Hepatic stellate cell (primary cell): ENCODE measurements at places on chromosomes 2 and 18.

DNA sequence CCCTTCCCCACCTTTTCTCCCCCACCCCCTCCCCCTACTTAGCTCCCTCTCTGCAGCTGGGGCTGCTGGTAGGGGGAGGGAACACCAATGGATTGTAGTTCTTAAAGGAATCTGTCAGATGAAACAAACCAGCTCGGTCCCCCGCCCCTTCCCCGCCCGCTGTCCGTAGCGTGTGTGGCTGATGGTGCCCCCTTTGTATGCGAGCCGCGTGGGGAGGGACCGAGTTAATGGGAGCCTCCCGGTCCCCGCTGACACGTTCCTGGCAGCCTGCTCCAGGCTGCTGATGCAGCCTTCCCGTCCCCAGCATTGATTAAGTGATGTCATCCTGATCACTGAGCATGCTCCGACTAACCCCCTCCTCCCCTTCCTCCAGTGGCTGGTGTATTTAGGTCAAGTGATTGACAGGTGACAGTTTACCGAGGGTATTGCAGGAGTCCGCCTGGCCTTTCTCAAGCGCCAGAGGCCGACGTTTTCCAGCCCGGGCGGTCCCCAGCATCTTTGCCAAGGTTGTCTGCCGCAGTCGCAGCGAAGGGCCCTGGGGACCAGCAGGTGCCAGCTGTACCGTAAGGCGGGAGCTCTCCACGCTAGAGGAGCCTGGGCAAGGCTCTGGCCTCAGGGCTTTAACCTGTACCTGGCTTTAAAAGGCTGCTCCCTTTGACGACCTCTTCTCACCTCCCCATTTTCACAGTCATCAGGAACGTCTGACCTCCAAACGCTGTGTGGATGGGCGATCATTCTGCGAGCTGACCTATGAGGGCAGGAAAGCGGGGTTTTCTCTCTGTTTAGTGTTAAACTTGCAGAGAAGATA is 1.8 kb downstream of the KIF5C start:
- no peak for DNase-seq

DNA sequence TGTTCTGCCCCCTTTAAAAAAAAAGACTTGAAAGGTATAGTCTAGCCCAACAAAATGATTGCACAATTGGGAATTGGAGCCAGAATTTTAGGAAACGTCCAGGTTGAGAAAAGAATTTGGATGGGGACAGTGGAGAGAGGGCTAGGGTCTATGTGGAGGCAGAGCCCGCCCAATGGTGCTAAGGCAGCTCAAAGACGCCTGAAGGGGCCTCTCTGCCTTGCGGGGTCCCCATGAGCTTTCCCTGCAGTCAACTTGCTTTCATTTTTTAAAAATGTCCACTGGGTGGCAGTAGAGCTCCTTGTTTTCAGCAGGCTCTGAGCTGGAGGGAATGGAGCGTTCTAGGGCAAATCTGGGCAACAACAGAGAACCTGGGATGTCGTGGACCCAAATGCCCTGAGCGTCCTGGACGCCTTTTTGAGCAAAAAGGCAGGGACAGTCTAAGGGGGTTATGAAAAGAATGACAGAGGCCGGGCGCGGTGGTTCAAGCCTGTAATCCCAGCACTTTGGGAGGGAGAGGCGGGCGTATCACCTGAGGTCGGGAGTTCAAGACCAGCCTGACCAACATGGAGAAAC is 40.2 kb upstream of the ITM2C start:
- DNase-seq: peak; percentile 77

- no peak for DNase-seq
These were observed 63.2 kb downstream of the DLGAP1 start for GRCh38 chr18:4391859-4392258.

DNA sequence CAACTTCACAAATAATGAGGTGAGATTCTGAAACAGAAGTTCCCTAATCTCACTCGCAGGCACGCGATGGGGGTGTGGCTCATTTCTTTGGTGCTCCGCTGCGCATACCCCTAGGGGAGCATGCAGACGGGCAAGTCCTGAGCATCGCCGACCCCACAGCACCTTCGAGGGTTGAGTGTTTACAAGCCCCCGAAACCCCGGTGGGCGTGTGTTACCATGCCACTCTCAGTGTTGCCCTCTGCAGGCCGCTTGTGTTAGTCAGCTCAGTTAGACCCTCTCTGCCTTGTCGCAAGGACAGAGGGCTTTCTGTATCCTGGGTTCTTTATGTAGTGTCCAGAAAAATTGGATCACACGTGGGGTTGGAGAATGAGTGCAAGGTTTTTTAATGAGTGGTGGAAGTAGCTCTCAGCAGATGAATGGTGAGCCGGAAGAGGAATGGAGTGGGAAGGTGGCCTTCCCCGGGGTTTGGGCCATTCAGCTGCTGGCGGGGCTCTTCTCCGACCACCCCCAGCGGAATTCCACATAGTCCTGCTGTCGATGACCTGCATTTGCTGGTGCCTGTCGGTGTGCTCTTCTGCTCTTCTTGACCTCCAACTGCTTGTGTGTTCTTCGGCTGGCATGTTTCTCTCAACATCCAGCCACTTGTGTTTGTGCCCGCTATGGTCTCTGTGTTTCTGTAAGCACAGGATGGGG is 191.3 kb downstream of the RPRM start:
- DNase-seq: no peak

DNA sequence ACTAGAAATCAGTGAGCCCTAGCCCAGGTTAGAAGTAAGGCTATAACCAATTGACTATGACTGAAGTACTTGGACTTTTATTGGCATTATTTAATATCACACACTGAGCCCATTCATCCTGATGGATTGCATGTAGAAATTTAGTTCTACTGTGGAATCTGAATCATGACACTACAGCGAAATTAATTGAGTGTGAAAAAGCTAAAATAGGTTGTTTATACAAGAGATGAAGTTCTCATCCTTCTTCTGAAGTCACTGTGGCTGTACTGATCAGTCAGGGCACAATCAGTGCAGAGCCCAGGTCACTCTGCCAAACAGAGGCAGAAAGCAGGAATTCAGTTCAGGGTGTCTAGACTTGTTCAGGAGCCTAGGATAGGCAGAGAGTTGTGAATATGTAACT is 158.9 kb downstream of the BABAM2 start:
- no peak for DNase-seq

- DNase-seq: peak; percentile 82
These were observed 7.0 kb downstream of the ASIC4 start for GRCh38 chr2:219521066-219521880.

- no peak for DNase-seq
These were observed 426.3 kb upstream of the PKDCC start for GRCh38 chr2:41621563-41621962.

- DNase-seq: no peak
These were observed 63.5 kb upstream of the ARL5A start for GRCh38 chr2:151891566-151892194.

DNA sequence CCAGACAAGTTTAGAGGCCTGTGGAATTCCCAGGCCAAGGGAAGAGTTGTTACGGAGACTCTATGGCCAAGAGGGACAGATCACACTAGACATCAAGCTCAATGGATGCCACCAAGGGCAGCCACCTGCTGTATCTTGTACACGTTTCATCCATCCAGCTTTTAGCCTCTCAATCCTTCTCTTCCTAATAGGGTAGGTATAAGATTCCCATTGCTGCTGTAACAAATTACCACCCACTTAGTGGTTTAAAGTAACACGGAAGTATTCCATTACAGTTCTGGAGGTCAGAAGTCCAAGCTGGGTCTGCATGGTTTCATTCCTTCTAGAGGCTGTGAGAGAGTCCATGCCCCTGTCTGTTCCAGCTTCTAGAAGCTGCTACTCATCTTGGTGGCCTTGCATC is 87.8 kb downstream of the GBX2 start:
- DNase-seq: no peak

GRCh38 chr2:127811397-127812321 is 688 bp upstream of the WDR33 start:
- peak; percentile 9 for DNase-seq

DNA sequence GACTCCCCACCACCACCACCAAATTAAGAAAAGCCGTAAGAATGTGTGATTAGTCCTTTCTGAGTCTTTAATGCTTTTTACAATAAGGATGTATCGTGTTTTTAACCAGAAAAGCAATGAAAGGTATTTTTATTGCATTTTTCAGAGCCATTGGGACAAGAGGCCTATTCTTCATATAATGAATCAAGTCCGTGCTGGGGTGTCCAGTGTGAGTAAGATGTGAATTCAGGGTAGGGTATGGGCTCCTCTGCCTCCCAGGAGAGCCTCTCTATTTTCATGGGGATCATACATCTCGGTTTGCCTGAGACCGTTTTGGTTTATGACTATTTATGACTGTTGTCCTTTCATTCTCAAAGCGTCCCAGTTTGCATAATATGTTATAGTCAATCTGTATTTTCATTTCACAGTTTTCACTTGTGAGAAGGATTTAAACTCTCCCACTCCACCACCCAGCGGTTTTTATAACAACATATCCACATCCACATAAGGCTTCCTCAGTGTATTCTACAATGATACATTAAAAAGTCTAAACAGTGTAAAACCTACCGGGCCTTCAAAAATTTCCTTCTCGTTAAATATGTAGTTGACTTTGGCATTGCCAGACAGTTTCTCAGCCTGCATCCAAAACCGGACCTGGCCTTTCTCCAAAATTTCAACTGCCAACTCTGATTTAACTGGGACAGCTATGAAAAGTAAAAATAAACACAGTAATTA is 80.8 kb upstream of the LPIN2 start:
- no peak for DNase-seq

DNA sequence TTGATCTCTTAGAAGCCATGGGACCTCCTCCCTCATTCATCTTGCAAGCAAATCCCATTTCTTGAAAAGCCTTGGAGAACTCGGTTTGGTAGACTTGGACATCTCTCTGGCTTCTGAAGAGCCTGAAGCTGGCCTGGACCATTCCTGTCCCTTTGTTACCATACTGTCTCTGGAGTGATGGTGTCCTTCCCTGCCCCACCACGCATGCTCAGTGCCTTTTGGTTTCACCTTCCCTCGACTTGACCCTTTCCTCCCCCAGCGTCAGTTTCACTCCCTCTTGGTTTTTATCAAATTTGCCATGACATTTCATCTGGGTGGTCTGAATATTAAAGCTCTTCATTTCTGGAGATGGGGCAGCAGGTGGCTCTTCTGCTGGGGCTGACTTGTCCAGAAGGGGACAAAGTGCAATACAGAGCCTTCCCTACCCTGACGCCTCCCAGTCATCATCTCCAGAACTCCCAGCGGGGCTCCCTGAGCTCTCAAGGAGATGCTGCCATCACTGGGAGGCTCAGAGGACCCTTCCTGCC is 20.0 kb downstream of the FOSL2 start:
- no peak for DNase-seq

DNA sequence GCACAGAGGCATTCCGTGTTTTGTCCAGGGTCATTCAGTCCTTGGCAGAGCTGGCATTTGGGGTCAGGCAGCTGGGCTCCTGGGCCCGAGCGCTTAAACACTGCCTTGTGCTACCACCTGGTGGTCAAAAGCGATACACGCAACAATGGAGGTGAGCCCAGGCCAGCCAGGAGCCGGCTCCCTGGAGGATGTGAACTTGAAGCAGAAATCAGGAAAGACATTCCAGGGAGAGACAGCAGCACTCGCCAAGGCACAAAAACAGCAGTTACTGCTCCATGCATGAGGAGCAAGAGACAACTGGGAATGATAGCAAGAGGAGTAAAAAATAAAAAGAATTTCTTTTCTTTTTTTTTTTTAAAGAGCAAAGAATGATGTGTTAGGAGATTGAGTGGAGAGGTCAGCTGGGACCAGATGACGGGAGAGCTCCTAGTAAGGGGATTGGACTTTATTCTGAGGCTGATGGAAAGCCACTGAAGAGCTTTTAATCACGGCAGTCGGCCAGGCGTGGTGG is 20.7 kb downstream of the SCYGR8 start:
- peak; percentile 74 for DNase-seq

DNA sequence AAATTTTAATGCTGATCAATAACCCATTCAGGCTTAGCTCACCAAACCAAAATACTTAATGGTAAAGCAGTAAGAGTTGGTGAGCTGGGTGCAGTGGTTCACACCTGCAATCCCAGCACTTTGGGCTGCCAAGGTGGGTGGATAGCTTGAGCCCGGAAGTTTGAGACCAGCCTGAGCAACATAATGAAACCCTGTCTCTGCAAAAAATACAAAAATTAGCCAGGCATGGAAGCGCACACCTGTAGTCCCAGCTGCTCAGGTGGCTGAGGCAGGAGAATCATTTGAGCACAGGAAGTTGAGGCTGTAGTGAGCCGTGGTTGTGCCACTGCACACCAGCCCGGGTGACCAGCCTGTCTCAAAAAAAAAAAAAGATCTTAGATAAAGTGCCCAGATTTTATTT is 35.7 kb upstream of the MPP4 start:
- no peak for DNase-seq

DNA sequence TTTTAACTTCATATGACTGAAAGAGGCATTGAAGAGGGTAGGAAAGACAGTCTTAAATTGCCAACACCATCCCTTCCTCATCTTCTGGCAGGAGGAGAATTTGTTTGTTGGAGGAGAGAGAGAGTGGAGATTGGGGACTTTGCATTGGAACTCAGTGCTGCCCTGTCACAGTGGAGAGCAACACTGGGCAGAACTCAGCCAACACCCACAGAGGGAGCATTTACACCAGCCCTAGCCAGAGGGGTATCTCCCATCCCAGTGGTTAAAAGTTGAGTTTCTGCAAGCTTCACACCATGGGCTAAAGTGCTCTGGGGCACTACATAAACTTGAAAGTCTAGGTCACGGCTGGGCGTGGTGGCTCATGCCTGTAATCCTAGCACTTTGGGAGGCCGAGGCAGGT is 174.1 kb downstream of the ANKRD30B start:
- DNase-seq: no peak

DNA sequence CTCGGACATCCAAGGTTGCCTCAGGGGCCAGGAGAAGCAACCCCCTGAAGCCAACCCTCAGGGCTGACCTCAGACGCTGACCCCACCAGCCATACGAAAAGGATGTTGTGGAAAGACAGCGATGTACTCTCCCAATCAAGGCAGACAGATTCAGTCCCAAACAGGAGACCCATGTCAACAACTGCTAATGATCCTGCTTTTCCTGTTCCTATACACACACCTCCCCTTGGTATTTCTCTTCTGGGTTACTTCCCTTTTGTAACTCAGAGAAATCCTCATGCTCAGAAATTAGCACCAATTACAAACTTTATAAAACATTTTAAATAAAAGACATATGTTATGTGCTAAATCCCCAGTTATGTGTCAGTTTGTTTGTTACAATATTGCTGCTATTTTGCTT is 120.8 kb downstream of the PID1 start:
- no peak for DNase-seq

- DNase-seq: peak; percentile 39
These were observed 249.7 kb upstream of the OSR1 start for GRCh38 chr2:19607931-19608771.

DNA sequence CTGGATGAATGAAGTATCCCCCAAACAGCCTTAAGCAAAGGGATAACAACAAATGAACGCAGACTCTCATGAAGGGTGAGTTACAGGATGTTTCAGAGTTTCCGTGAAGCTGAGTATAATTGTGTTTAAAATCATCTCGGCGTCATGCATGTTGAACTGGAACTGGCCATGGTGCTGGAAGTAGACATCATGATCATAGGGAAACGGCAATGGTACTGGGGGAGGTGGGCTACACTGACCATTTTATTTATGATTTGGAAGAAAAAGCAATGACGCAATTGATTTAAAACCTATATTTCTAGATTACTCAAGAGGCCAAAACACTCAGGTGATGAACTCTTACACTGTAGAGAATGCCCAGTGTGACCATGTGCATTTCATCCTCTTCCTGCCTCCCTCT is 387.9 kb upstream of the MYT1L start:
- DNase-seq: no peak

- DNase-seq: no peak
These were observed 393.9 kb upstream of the TCF4 start for GRCh38 chr18:55981712-55982475.

GRCh38 chr2:15302154-15302553 is 259.0 kb downstream of the NBAS start:
- peak; percentile 63 for DNase-seq

- DNase-seq: no peak
These were observed 17.1 kb upstream of the SNED1 start for GRCh38 chr2:240981280-240981679.
